Skin of body (tissue), 3 donors: ENCODE measurements at places on chromosomes 5 and 9.

GRCh38 chr5:549229-549628 is 25.0 kb upstream of the SLC9A3 start:
- no peak for DNase-seq

- no peak for DNase-seq
Measured at GRCh38 chr5:178123094-178123965, 7.5 kb upstream of the RMND5B start.

GRCh38 chr9:126338945-126339344 is 12.3 kb downstream of the MVB12B start:
- DNase-seq = no peak

GRCh38 chr5:132438917-132439316 is 51.7 kb downstream of the IRF1 start:
- no peak for DNase-seq

GRCh38 chr9:104774132-104774531 is 10.2 kb downstream of the NIPSNAP3B start:
- no peak for DNase-seq

DNA sequence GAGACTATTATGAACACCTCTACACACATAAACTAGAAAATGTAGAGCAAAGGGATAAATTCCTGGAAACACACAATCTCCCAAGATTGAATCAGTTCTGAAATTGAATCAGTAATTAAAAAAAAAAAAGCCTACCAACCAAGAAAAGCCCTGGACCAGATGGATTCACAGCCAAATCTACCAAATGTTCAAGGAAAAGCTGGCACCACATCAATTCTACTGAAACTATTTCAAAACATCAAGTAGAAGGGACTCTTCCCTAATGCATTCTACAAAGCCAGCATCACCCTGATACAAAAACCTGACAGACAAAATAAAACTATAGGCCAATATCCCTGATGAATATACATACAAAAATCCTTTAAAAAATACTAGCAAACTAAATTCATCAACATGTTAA is 25.4 kb upstream of the GRXCR2 start:
- no peak for DNase-seq

DNA sequence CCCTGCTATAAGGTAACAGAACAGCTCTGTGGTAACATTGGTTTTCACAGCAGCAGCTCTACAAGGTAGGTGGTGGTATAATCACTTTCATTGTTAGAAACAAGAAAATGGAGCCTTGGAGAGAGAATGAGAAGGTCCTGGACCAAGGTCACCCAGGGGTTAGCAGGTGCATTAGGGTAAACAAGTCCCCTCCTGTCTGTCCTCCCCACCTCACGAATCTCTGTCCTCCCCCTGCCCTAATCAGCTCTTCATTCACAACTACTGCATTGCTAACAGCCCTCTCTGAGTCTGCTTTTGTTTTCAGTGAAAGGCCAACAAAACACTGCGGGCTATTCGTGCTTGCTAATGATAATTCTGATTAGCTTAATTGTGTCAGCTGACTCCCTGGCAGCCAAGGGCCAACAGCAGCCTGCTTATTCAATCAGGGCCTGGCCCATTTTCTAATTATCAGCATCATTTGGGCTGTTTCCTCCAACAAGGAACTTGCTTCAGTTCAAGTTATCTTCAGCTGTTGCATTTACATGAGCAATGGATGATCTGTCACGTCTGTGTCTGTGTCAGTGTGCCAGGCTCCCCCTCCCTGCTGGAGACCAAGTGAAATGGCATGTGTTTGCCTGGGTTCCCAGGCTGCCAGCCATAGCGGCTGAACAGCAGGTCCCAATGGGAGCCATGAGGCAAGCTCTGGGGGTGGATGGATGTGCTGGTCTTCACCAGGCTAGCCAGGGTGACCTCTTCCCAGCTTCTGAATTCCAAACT is 56.7 kb upstream of the EQTN start:
- no peak for DNase-seq

GRCh38 chr9:12469084-12469483 is 224.1 kb upstream of the TYRP1 start:
- DNase-seq = no peak

- no peak for DNase-seq
Measured at GRCh38 chr5:180168758-180169157, 40.3 kb downstream of the RASGEF1C start.

GRCh38 chr9:2645569-2645968 is 24.0 kb downstream of the VLDLR start:
- DNase-seq = no peak

GRCh38 chr5:157594675-157595459 is 19.3 kb upstream of the ADAM19 start:
- DNase-seq = no peak

DNA sequence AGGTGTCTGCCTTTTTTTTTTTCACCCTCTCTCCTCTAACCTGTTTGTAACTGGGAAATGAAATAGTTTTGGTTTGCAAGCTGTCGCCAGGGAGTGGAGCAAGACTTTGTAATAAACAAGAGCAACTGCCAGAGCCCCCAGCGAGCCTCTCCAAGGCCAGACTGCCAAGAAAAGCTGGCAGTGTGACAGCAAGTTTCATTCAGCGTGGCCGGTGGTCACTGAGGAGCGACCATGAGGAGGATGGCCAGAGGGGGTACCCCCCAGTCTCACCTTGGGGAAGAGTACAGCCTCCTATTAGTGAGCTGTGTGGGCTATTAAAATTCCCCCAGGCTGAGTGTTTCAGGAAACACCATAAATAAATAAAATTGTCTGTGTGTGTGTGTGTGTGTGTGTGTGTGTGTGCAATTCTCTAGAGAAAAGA is 49.9 kb downstream of the ZFAND5 start:
- DNase-seq = peak; percentile 14

DNA sequence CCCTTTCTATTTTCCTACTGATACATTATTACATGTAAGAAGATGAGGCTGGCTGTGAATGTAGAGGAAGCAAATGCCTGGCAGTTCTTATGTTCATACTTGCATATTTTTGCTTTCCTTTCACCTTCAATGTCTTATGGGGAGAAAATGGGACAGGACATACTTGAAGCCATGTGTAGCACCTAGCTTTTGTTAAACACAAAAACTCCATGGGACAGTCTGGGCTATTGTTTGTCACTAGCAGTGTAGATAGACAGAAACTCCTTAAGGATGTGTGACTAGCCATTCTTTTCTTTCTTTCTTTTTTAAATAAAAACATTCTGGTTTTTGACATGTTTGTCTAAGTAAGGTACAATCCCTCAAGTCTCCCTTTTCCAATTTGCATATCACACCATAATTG is 122.7 kb downstream of the ARL15 start:
- DNase-seq = no peak

- DNase-seq = peak; percentile 54
Measured at GRCh38 chr5:53942724-53943123, 367.6 kb downstream of the ARL15 start.

DNA sequence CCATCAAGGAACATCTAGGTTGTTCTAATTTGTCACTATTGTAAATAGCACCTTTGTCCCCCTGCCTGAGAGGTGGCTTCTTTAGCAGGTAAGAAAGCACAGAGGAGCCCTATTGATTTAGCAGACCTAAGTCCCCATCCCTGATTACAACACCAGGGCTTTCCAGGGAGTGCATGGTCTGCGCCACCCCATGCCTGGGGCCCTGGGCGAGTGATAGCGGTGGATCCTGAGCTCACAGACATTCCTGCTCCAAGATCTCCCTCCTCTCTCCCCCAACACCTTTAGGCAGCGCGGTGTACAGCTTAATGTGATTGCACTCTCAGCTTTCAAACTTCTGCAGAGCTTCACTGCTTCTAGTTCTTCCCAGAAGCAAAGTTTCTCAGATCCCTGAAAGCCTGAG is 67.4 kb upstream of the WWC1 start:
- no peak for DNase-seq

DNA sequence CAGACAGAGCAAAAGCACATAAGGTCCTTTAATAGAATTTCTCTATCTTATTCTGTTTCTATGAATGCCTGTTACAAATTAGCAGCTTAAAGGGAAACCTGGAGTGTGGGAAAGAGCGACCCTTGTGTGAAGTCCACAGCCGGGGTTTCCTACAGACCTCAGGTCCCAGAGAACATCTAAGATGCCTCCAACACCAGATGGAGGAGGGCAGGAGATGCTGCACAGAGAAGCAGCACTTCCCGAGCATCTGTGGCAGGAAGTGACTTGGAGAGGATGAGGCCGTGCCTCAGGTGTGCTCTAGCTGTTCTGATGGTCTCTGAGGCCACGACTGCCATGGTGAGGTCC is 26.8 kb downstream of the IRF1 start:
- DNase-seq = no peak

DNA sequence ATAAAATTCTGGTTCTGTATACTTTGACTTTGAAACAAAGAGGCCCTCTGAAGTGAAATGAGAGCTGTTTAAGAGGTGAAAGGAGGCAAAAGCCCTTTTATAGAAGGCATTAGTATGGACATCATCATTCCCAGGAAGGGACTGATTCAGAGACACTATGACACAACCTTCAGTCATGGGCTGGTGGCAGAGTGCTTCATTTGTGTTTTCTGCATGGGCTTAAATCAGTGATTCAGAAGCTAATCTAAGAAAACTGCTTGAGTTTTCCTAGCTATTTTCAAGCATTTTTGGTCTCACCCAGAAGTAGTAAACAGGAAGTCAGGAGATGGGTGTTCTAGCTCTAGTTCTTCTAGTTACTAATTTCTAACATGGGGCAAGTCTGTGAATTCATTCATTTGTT is 288.9 kb downstream of the TRPM3 start:
- no peak for DNase-seq

DNA sequence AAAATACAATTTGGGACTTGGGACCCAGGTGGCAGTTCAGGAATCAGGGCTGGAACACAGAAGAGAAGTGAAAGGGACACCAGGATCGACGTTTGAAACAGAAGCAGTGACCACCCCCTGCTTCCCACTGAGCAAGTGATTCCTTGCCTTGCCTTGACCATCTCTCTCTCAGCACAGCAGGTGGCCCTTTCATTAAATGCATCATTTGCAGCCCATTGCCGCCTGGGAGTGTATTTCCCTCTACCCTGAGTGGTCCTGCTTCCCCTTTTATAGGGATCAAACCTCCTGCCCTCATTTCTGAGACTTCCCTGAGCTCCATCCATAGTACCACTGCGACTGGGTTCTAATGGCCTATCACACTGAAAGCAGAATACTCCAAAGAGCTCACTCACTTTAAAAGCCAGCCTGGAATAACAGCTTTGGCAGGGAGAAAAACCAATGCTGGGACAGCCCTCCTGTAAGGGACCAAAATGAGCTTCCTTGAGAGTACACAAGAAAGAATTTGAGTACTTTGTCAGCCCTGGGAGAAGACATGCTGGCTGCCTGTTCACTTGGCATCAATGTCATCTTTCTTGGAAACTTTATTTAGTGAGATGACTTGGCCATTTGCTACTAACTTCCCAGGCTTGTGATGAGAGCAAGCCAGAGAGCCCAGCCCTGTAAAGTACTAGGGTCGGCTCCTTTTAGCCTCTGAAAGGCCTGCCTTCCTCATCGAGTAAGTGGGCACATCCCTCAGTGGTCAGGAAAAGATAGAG is 149.7 kb downstream of the SLIT3 start:
- DNase-seq = no peak

DNA sequence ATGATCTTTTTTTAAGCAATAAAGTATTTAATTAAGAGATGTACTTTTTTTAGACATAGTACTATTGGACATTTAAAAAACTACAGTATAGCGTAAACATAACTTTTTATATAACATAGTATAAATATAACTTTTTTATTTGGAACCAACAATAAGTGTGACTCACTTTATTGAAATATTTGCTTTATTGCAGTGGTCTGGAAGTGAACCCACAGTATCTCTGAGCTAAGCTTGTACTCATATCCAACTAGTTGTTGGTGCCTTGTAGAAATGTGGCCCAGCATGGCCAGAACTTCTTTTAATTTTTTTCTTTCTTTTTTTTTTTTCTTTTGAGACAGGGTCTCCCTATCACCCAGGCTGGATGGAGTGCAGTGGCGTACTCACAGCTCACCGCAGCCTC is 61.5 kb upstream of the GALNT10 start:
- DNase-seq = no peak

- no peak for DNase-seq
Measured at GRCh38 chr9:117258184-117258866, 156.5 kb downstream of the ASTN2 start.

GRCh38 chr9:35981699-35982098 is 23.7 kb upstream of the OR2S2 start:
- no peak for DNase-seq

- DNase-seq = no peak
Measured at GRCh38 chr9:976258-976942, at the start of gene DMRT3. DMRT3 (plus strand) TSS chr9:976655; CDS start chr9:977002, 347 bp downstream.

DNA sequence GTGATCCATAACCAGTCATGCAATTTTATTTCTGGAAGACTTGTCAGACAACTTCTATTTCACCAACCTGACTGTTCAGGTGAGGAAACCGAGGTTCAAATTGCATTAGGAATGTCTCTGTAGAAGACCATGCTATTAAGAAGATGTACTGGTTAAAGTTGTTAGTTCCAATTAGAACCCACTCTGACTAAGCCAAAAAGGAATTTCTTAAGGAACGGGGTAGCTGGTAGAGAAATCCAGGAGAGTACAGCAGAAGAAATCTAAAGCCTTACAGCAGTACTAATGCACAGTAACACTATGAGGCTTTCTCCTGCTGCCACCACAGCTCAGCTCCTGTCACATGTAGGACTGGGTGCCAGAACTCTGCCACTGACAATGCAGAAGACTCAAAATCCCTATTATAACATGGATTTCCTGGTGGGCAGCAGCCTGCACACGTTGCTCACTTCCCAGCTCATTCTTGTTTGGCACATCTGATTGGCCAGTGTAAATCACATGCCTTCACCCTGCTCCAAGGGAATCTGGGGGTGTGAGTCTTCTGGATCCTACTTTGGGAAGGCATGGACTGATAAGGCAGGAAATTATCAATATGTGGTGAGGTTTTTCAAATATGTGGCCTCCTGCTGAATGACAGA is 37.1 kb downstream of the CAST start:
- no peak for DNase-seq

- no peak for DNase-seq
Measured at GRCh38 chr9:37693260-37693659, 42.5 kb downstream of the FRMPD1 start.

DNA sequence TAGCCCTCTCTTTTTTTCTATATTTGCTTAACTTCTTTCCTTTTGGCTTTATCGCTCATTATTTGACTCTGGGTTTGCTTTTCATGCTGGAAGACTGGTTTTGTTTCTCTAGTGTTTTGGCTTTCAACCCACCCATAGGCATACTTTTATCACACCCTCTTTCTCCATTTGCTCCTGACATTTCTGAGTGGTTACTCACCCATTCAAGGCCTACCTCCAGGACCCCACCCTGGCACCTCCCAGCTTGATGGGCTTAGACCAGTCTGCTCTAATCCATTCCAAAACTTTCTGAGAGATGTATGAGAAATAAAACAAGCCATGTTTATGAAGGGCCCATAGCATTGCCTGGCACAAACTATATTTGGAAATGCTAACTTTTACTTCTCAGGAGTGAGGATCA is 18.1 kb downstream of the C6 start:
- no peak for DNase-seq
